Stimulated activated naive CD8-positive, alpha-beta T cell treated with anti-CD3 and anti-CD28 coated beads, Interleukin-15, Interleukin-2, amounts not matched to agents 100 U/mL and 50 U/mL, for 24 hours (primary cell): ENCODE measurements at places on chromosomes 3 and 15.

DNA sequence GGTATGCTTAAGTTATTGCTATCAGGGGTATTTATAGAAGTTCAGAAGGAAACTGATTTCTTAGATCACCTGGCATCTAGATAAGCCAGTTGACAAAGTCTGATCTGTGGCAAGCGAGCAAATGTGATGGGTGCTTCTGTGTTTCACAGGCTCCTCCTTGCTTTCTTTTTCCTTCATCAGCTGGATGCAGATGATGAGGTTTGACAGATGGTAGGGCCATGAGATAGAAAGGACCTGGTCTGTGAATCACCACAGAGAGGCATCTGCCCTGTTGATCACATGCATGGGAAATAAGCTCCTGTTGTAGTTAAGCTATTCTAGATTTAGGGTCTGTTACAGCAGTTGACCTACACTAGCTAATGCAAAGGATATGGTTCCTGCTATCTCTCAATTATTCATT, 372.0 kb downstream of the NEK10 start:
- DNase-seq, result no peak

GRCh38 chr3:44080474-44081072, 161.1 kb upstream of the TOPAZ1 start:
- DNase-seq, result no peak

DNA sequence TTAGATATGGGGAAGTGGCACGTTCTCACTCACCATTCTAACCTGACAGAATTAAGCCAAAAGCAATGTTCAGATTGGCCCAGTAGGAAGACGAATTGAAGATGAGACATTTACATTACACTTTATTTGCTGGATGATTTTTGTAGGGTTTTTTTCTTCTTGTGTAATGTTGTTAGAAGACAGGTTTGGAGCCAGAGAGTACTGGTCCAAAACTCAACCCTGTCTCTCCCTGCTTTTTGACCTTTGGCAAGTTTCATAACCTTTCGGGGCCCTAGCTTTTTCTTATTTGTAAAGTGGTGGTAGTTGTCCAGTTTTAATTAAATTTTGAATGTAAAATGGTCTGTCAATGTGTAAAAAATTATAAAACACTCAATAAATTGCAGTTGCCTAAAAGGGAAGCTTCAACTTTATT, 29.5 kb downstream of the PDE8A start:
- no peak for DNase-seq

DNA sequence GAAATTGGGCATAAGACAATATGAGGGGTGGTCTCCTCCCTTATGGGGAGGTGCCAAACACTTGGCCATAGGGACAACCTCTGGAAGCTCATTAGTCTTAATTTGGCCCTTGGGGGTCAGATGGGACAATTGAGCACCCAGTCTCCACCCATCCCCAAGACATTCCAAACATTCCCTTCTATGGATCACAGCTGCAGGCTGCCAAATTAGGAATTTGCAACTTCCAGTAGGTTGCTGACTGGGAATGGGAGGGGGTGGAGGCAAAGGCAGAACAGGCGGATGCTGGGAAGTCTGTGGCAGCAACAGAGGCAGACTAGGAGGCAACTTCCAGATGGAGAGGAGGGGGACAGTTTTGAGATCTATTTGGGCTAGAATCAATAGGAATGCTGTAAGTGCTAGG, 1.4 kb upstream of the PDHB start:
- DNase-seq, result no peak

GRCh38 chr3:39920271-39920670, 110.9 kb downstream of the MYRIP start:
- DNase-seq, result no peak

DNA sequence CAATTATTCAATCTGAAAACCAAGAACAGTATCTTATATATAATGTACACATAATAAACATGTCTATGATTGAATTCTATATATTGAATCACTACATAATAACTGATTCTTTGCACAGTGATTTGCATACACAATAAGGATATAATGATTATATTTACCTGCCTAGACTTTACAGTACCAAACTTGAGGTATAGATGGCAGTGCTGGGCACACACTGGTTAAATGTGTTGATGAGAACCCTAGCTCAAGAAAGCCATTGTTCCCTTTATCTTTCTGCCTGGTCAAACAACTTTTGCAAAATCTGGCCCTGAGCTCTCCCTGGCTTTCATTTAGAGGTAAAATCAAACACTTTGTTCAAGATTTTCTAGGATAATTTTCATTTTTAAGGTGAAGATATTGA, 697.7 kb downstream of the TUSC7 start:
- DNase-seq, result no peak

DNA sequence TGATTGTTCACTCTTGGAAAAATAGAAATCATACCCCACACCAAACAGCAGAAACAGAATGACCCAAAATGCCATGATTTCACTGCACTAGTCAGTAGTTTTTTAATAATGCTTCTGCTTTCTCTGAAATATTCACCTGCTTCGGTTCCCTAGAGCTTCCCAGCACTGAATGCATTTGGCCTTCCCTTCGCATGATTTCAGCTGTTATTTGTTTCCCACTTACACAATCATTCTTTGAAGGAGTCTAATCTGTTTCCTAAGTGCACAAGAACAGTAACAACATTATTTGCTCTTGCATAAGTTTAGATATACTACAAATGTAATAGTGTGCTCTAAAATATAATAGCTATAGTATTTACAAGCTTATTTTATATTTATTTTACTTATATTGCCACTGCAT, 178.7 kb downstream of the STAC start:
- no peak for DNase-seq

DNA sequence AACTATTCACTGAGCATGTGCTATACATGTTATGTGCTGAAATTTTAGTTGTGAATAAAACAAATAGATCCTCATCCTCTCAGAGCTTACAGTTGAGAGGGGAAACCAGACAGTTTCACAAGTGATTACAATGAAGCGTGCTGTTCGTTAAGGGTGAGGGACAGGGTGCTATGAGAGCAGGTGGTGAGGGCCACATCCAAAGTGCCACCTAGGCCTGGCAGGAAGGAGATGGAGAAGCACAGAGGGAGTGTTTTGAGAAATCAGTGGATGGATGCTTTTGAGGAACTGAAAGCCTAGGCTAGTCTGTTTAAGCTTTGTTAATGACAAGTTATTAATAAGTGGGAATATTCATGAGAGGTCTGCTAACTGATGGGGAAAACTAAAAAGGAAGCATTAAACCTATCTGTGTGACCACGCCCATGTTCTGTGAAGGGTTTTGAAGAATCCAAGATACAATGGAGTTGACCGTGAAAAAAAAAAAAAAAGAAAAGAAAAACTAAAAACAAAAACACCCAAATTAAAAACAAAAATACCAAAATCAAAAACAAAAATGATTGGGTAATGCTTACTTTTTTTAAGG, 7.3 kb downstream of the MCTP2 start:
- DNase-seq, result no peak
